NCI-H2171 treated with DMSO at 0.1 percent for 48 hours (cell line): ENCODE measurements at places on chromosomes 5 and 9.
A peak's percentile ranks its signal among the peaks of the same experiment; 100 is the strongest.

GRCh38 chr5:151719228-151720000 lies 32.7 kb upstream of the SPARC start:
- DNase-seq = no peak

DNA sequence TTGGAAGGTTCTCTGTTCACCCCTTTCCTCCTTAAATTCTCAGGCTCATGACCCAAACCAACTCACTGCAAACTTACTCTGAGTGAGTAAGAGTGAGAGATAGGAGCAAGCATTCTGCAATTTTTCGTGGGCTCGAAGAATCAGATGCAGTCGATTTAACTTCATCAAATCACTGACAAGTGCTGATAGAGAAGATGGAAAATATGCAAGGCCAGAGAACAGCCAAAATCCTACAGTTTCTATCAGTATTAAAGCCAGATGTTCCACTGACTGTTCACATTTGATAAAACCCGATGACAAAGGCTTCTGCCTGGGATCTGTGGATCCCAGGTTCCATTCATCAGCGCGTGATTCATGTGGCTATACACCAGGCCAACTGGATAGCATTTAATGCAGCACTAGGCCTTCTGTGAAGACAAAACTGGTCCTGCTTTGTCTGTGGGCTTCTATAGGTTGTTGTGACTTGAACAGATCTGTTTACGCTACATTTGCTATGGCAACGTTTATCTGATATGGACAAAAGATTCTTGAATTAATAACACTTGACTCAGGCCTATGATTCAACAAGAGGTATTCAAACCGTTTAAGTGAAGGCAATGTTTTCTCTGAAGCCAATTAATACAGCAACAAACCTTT lies 251.2 kb downstream of the NFIB start:
- no peak for DNase-seq

DNA sequence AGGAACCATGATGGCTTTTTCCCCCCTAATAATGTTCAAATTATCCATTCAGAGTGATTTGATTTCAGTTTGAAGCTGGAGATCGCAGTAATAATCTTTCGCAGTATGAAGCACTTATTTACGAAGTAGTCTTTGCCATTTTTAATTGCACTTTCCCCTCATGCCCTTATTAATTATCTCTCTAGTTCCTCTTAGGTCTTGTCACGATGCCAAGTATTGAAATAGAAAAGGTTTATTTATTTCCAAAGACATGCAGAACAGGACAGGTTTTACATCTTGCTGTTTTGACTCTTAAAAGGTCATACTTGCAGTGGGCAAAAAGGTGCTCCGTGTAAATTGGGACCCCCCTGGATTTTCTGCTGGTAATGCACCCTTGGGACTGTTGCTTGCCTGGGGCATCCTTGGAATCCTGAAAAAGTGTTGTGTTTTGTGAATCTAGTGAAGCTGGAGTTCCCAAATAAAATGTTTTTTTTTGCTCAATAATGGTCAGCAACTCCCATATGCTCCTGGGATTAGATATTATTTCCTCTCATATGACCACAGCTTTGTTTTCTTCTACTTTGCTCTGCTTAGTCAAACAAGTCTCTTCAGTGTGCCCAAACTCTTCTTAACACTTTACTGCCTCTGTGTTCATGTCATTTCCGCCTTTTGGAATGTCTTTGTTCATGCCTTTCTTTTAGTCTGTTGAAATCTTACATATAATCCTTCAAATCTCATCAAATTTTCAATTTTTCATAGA lies 278.3 kb downstream of the TMEM38B start:
- no peak for DNase-seq

- DNase-seq = peak; percentile 65
Observed at GRCh38 chr9:70257991-70258691, 637 bp upstream of the SMC5 start.

- DNase-seq = no peak
Observed at GRCh38 chr9:136362450-136362784, 1.1 kb downstream of the DNLZ start.

- no peak for DNase-seq
Observed at GRCh38 chr5:124283031-124283430, 463.4 kb downstream of the ZNF608 start.

DNA sequence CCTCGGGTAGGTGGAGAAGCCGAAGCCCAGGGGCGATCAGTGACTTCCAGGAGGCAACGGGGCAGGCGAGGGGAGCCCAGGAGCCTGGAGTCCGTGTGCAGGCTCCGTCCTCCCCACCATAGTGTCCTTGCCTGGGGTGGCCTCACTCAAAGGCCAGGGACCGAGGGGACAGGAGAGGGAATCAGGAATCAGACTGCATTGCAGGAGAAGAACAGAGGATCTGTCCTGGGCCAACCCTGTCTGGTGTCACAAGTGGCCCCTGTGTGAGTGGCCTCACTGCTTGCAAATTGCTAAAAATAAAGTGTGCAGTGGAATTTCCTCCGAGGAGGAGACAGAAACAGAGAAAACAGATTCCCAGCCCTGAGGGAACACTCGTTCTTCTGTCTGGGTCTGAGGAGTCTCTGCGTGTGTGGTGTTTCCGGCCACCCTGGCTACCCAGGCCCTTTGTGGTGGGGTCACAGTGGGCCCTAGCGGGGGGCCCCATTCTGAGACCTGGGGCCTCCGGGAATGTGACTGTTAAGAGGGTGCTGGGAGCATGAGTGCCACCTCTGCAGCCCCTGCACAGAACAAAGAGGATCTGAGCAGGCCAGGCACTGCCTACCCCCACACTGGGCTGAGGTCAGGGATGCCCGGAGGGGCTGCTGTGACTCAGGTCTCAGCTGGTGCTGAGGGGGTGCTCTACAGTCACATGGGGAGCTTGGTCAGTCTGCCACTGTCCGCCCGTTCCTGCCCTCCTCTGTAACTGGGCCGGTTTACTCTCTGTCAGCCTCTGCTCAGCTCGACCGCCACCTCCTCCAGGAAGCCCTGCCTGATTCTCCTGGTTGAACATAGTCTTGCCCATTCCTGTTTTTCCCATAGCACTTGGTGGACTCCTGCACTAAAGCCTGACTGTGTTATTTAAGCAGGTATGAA lies 7.4 kb downstream of the TRAF1 start:
- DNase-seq = no peak

GRCh38 chr5:14696057-14696456 lies 31.5 kb downstream of the OTULIN start:
- no peak for DNase-seq

DNA sequence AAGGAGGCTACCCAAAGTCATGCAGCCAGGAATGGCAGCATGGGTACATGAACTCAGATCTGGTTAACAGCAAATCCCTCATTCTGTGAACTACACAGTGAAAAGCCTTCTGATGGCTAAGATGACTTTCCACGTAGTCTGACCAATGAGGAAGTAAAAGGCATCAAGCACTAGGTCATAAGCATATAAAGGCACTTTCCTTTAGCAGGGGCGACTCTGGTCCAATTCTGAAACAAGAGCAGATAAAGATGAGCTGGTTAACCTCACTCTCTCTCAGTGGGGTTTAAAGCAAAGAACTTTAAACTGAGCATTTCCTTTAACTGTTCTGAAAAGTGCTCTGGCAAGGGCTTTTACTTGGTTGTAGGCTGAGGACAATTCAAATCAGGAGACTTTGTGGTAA lies 21.1 kb downstream of the PSMB7 start:
- DNase-seq = no peak

- DNase-seq = no peak
Observed at GRCh38 chr9:3699883-3700282, 174.1 kb upstream of the RFX3 start.

GRCh38 chr9:125701351-125701750 lies 5.7 kb downstream of the MAPKAP1 start:
- DNase-seq = no peak

GRCh38 chr5:884345-885126 lies 8.1 kb downstream of the BRD9 start:
- no peak for DNase-seq
